NCI-H526 (cell line): ENCODE measurements at places on chromosomes 16 and 17.
A peak's percentile ranks its signal among the peaks of the same experiment; 100 is the strongest.

DNA sequence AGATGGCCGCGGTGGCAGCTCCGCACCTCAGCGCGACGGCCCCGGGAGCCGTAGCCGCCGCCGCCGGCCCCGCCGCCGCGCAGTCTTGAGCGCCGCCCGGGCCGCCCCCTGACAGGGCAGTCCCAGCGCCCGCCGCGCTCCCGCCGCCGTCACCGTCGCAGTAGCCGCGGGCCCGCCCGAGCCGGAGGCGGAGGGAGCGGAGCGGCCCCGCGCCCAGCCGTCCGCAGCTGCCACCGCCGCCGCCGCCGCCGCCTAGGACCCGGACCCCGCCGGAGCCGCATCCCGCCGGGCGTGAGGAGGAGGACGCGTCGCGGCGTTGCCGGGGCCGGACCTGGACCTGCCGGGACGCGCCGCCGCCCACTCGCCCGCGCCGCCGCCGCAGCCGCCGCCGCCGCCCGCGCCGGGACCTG lies 218 bp downstream of the TNRC6C start:
- peak; percentile 57 for DNase-seq

DNA sequence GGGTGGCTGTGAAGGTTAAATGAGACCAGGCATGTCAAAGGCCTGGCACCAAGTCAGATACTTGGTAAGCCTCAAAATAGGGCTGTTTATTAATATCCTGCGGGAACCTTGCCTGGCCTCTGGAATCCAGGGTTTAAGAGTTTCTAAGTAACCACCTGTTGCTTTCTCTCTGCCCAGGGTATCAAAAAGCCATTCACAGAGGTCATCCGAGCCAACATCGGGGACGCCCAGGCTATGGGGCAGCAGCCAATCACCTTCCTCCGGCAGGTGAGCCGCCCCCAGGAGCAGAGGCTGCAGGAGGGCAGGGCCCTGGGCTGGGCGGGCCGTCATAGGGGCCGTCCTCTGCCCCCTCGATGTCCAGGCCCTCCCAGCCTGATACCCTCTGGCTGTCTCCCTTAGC lies 13.3 kb downstream of the GPT2 start:
- DNase-seq = no peak

DNA sequence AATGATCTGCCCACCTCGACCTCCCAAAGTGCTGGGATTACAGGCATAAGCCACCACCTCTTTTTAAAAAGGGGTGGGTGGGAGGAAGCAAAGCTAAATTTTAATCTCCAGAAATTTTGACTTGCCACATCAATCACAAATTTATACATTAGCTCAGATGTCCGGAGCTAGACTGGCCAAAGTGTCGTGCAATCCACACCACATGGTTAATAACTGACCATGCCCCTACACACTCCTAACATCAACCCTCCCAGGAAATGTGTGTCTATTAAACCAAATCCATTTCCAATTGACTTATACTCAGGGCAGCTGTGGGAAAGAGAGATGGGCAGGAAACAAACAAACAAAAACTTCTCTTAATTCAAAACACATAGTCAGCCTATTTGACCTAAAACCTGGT lies 29.9 kb downstream of the SMURF2 start:
- no peak for DNase-seq

GRCh38 chr17:16255481-16255921 lies 38.5 kb downstream of the PIGL start:
- peak; percentile 4 for DNase-seq

GRCh38 chr17:71460943-71461342 lies 659.9 kb upstream of the SOX9 start:
- peak; percentile 36 for DNase-seq

DNA sequence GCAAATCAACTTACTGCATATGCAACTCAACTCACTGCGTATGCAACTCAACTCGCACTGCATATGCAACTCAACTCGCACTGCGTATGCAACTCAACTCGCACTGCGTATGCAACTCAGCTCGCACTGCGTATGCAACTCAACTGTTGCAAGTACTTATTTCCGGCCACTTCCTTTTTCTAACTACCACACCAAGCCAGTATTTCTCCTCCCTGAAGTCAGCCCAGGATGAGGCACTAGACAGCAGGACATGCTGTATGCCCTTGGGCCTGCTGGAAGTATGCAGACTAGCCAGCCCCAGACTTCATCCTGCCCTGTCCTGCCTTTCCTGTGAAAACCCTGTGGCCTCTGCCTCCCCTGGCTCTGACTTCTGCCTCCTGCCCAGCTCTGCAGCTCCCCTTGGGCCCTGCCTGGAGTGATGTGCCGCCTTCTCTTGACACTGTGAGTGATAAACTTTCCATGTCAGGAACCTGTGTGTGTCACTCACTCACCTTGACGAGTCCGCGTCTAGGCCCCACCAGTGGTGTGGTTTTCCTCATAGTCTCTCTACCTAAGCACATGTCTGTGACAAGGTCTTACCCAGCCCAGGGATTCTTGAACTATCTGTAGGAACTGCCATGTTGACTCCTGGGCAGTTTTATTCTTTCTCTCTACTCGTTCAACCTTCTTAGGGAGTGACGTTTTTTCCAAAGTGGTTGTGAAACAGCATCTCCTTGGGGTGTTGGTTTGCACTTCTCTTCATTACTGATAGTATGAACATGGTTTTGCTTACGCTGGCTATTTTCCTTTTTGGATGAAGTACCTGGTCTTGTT lies 16.4 kb downstream of the ZNF778 start:
- DNase-seq = no peak

GRCh38 chr16:50400967-50401348 lies 32.2 kb upstream of the BRD7 start:
- no peak for DNase-seq

DNA sequence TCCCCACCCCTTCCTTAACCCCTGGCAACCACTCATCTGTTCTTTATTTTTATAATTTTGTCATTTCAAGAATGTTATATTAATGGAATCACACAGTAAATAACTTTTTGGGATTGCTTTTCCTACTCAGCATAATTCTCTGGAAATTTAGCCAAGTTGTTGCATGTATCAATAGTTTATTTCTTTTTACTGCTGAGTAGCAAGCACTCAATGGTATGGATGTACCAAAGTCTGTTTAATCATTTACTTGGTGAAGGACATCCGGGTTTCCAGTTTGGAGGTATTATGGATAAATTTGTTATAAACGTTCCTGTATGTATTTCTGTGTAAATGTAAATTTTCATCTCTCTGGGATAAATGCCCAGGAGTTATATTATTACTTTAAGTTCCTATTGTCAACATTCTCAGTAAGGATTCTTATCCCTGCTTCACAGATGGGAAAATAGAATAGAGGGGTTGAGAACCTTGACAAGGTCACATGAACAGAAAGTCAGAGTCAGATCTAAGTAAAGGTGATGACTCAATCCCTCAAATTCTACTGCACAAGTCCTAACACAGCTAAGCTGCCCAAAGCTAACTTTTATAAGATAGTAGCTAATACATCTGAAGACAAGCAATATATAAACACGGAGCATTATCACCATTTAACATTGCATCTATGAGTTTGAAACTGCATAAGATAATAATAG lies 62.4 kb upstream of the MTMR4 start:
- no peak for DNase-seq
